ENCODE measurements at places on chromosomes 3 and 15.

DNA sequence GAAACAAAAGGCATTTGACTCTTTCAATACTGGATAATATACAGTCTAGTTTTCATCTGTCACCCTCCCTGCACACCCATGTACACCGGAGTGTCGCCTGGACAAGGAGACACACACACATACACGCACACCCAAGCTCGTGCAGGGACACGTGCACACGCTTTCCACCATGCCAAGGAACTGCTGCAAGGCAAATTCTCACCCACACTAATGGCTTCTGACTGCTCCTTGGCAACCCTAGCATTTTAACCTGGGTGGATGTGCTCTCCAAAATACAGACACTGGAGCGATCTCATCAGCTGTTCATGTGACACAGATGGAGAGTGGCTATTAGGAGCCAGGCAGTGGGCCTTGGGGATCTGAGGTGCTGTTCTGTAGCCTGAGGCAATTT, 61.6 kb downstream of the MEIS2 start:
- no peak for DNase-seq

DNA sequence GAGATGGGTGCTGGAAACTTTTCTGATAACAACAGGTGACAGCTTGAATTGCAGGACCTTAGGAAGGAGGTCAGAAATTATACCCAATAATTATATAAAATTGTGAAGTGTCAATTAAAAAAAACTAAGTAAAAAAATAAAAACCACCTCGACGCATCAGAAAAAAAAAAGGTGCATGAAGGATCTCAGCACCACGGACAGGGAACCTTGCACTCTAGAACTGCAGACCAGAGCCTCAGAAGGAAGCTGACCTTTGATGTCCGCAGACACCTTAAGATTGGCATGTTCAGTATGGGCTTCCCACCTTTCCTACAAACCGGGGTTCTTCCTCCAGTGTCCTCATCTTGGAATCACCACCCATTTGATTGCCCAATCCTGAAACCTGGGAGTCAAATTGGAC, 60.9 kb downstream of the SCN10A start:
- DNase-seq = no peak

- no peak for DNase-seq
Measured at GRCh38 chr3:144466540-144466939, 494.9 kb downstream of the DIPK2A start.

GRCh38 chr3:105304487-105304886, 62.2 kb upstream of the ALCAM start:
- DNase-seq = no peak

DNA sequence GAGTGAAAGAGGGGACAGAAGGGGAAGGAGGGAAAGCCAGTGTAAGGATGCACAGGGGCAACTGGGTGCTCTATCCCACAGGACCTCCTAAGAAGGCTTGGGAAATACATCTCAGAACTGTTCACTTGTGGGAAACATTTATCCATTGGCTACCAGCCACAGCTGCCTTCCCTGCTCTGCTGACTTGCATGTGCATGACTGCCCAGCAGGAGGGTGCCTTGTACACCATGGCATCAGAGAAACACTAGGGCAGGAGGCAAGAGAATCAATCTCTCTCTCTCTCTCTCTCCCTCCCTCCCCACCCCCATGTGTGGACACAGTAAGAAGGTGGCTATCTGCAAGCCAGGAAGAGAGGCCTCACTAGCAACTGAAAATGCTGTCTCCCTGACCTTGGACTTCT, 62.9 kb upstream of the ZBTB38 start:
- DNase-seq = peak; percentile 65
